Stimulated activated CD8-positive, alpha-beta memory T cell treated with anti-CD3 and anti-CD28 coated beads, Interleukin-4, amount 100 ng/mL, for 4 hours (primary cell): ENCODE measurements at places on chromosomes 4 and X.

DNA sequence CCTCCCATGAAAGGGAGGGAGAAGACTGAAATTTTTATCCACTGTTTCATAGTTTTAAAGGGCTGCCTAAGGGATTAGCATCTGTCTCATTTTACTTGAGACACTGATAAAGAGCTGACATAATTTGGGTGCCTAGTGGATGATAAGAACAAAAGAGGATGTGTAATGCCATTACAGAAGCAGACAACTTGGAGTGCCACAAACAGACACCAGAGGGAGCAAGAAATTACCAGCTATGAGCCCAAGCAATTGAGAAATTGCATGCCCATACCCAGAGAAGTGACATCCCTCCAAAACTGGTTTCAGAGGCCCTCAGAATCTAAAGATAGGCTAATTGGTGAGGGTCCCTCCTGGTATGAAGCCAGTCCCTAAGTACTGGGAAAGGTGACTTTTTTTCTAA, 38.5 kb upstream of the POU3F4 start:
- no peak for DNase-seq

GRCh38 chr4:41613821-41614220, 75.9 kb downstream of the LIMCH1 start:
- no peak for DNase-seq

- no peak for DNase-seq
These were observed 52.2 kb downstream of the DCUN1D4 start for GRCh38 chr4:51895158-51895557.

GRCh38 chr4:29052266-29052665, 1667.9 kb upstream of the PCDH7 start:
- no peak for DNase-seq

DNA sequence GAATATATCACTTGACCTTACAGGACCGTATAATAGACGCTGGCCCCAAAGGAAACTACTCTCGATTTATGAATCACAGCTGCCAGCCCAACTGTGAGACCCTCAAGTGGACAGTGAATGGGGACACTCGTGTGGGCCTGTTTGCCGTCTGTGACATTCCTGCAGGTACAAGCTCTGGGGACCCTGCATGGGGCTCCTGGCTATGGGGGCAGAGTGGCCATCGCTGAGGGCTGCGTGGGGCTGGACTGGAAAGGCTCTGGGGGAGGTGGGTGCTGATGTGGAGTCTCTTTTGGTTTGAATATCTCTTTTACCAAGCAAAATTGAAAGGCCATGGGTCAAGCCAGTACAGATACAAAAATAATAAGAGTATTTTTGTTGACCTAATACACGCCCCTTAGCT, 33.9 kb downstream of the NELFA start:
- DNase-seq = no peak

DNA sequence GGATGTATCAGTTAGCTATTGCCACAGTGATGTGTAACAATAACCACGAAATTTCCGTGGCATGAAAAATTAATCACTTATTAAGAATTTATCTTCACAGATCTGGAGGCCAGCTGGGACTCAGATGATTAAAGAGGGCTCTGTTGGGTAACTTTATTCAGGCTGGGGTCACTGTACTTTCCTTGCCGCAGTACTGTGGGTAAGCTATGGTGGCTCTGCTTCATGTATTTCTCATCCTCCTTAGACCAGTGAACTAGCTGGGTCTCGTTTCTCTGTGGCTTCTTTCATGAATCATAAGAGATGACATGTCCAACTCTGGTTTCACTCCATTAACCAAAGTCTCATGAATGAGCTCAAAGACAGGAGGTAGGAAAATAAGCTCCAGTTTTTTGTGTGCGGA, 13.5 kb downstream of the TEX13B start:
- DNase-seq = no peak

DNA sequence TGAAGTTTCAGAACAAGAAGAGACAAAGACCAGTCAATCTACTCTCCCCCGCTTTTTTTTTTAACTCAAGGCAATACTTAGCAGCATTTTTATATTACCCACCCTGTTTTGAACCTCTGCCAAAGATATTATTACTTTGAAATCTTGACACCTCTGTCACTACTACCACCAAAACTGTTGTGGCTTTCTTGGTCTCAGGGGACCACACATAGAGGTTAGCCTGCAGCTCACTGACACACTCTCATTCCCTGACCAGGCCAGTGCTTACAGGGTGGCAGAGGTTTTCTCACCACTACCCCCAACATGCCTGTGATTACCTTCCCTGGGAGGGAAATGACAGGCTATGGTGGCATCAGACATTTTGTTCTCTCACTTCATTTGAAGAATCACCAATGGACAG, 137.4 kb upstream of the STIM2 start:
- DNase-seq = no peak

- DNase-seq = no peak
These were observed 51.1 kb upstream of the PPP2R3B start for GRCh38 chrX:437661-438390.

GRCh38 chr4:180840142-180840541, 1403.1 kb upstream of the TENM3 start:
- DNase-seq = no peak

- no peak for DNase-seq
These were observed 86.2 kb downstream of the MTMR1 start for GRCh38 chrX:150779385-150779784.

DNA sequence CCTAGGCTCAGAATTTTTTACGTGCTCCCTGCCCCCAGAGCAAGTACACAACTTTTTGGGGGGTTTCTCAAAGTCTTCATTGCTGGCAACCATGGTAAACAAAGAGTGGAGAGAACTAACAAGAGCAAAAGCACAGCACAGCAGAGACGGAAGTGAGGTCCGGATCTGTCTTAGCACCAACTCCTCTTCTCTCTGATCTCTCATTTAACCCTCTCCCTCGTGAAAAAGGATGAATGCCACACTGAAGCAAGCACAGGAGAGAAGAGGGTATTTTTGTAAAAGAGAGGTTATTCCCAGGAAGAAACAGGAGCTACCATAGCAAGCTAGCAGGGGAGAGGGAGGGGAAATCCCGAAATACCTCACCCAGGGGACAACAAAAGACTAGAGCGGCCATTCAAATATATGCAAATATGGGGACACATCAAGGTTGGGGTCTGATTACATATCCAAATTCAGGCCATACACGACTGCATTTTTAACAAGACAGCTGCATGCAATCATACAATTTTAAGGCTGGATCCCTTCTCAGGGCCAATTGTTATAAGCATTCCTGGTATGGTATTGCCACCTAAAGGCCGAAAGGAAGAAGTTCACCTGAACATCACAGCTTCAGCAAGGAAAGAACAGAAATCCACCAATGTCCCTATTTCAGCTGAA, 46.6 kb downstream of the CD40LG start:
- DNase-seq = no peak

- DNase-seq = no peak
These were observed 45.9 kb upstream of the VEGFD start for GRCh38 chrX:15430076-15430475.
